ENCODE measurements at places on chromosomes 3 and 15.

- DNase-seq = no peak
Observed at GRCh38 chr3:47663630-47664240, 85.1 kb upstream of the CSPG5 start.

GRCh38 chr3:55402886-55403609 is 84.1 kb downstream of the WNT5A start:
- DNase-seq = peak; percentile 34

DNA sequence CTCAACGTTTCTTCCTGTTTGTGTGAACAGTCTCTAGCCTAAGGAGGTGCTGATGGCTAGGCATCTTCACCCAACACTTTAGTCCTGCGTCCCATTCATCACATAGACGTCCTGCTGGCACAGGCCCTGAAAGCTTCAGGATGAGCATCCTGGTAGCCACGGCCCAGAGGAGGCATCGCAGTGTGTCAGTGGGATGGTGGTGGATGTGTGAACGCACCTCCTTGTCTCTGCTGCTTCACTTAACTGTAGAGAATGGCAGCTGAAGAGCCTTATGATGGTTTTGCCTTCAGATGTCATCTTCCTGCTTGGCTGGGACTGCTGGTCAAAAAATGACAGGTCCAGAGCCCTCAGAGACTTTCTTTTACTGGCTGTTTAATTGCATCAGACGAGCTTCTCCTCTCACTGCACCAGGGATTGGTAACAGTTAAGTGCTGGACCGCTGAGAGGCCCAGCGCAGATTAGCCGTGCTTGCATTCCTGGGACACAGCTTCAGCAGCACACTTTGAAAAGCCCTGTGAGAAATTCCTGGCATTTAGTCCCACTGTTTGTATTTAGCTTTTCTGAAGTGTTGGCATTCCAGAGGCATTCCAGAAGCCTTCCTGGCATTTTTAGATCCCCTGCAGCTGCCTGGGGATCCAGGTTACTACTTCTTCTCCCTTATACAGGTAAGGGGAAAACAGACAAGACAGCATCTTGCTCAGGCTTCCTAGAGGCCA is 132.4 kb upstream of the PLXNA1 start:
- peak; percentile 74 for DNase-seq

- DNase-seq = no peak
Observed at GRCh38 chr3:171397089-171397488, 63.1 kb downstream of the TNIK start.

DNA sequence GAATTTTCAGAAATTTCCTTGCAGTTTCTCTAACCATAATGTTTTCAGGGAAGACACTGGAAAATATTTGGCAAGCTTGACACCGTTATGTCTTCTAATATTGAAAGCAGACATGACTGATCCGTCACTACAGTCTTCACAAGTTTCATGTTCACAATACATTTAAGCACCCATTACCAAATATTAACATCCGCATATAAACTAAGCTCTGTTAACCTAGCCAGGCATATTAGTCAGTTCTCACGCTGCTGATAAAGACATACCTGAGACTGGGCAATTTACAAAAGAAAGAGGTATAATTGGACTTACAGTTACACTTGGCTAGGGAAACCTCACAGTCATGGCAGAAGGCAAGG is 162.7 kb upstream of the LYSMD4 start:
- DNase-seq = no peak

- no peak for DNase-seq
Observed at GRCh38 chr15:64665179-64665578, 110.2 kb downstream of the RBPMS2 start.

DNA sequence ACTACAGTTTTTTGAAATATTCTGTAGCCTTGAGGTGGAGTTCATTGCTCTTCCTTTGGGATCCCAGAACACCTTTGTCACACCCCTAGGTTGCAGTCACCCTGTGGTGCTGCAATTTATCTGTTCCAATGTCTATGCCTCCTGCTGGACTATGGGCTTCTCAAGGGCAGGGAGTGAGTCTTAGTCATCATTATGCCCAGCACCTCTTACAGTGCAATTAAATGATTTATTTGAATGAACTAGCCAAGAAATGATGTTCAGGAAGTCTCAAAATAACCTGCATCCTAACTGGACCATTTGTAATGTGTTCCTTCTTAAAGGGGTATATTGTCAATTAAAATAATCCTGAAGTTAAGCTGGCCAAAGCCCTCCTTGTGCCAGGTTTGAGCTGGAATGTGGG is 28.5 kb downstream of the SHC4 start:
- DNase-seq = no peak

DNA sequence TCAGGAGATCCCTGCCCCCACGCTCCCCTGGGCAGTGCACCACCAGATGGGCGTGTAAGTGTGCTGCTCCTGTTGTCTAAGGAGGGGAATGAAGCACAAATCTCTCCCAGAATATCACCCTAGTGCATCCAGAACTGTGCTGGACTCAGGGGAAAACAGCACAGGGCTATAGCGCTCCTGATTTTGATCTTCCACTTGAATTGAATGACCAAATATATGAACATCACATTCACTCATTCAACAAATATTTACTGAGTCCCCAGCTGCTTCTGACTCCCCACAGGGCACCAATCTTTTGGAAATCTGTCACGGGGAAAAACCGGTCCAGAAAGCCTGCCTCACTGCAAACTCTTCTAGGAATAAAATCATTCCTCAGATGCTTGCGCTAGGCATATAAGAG is 2.4 kb downstream of the CPLX3 start:
- DNase-seq = no peak

DNA sequence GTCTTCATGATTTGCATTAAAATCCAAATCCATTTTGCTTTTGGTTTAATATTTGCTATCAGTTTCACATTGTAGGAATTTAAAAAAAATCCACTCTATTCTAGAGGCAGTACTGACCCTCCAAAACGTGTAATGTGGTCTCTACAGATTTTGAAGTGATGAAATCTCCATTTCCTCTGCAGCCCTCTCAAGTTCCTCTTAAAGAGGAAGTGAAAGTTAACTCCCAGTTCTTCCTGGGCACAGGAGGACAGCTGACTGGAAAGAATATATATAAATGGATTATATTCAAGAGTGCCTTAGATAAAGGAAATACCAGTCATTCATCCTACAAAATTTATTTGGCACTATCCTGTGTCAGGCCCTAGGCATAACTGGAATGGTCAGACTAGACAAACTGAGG is 83.5 kb upstream of the PLCL2 start:
- no peak for DNase-seq

- DNase-seq = peak; percentile 8
Observed at GRCh38 chr3:29805757-29806156, 524.9 kb downstream of the RBMS3 start.

DNA sequence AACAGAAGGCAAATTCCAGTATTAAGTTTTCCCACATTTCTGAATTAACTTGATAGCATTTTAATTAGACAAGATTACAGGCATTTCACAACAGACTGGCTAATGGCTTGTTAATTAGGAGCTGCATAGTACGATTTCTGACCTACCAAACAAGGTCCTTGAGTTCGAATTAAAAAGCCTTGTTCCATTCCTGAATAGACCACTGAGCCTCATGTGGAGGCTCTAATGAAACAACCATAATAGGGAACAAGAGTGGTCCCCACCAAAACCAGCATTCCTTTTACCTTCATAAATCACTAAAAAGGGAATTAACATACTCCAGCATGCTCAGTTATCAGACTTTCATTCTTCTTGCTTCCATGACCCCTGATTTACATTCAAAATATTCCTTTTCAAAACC is 66.4 kb downstream of the PRTG start:
- DNase-seq = no peak

- DNase-seq = peak; percentile 47
Observed at GRCh38 chr3:152556731-152557254, 278.1 kb upstream of the P2RY1 start.

GRCh38 chr3:16923112-16923511 is 38.4 kb downstream of the PLCL2 start:
- no peak for DNase-seq

DNA sequence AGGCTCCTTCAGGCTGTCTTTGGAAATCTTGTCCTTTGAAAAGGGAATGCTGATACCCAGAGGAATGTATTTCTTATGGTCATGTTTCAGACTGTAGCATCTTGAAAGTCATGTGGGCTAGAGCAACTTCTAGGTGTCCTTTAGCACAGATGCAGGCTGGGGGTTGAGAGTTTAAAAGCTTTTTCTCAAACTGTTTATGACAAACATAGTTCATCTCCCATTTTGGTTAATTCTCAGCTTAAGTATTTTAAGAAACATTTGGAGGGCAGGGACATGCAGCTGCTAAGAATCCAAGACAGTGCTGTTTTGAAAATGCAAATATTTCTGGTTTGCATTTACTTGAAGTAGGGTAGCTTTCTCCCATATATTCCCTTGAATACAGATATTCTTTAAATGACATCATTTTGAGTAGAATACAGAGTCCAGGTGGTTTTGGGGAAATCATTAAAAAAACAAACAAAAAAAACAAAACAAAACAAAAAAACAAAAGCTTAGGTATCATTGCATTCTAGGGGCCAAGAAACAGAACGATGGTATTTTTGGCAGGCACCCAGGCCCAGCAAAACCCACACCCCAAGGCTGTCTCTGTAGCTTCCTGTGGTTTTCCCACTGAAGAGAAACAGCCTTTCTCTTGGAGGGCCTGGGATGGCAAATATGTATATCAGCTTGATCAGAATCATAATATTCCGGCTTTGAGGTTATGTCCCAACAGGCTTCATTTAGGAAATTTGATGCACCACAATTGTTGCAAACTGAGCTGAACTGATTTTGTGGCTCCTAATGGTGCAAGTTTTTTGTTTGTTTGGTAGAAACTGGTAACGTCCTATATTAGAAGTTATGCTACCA is 120.0 kb downstream of the ATG7 start:
- peak; percentile 92 for DNase-seq

- peak; percentile 98 for DNase-seq
Observed at GRCh38 chr3:15797642-15798303, at the start of gene ANKRD28. TSS of gene ANKRD28 (minus strand) at chr3:15797979. CDS start at chr3:15796521, 1,458 bp downstream.
